ENCODE measurements at places on chromosomes 16 and 17.
A peak's percentile ranks its signal among the peaks of the same experiment; 100 is the strongest.

DNA sequence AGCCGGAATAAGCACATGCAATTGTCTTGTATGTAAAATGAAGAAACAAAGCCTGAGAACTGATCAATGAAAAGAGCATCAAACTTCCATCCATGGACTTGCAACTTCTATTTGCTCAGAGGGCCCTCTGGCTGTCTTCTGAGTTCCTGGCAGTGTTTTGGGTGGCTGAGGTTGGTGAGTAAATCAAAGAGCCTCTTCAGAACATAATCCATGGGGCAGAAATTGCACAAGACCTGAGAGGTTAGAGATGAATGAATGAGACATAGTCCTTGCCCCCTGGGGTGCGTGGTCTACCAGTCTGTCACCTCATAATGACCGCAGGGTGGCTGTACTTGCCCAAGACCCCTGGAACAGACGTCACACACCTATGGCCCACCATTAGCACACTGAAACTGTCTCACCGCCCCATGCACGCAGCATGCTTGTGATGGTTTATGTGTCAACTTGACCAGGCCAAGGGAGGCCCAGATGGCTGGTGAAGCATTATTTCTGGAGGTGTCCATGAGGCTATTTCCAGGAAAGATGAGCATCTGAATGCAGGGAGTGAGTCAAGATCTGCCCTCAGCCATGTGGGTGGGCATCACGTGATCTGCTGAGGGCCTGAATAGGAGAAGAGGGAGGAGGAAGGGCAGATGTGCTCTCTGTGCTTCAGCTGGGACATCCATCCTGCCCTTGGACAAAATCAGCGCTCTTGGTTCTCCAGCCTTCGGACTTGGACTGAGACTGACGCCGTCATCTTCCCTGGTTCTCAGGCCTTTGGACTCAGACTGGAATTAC lies 8.3 kb downstream of the PIK3R6 start:
- DNase-seq, result no peak

DNA sequence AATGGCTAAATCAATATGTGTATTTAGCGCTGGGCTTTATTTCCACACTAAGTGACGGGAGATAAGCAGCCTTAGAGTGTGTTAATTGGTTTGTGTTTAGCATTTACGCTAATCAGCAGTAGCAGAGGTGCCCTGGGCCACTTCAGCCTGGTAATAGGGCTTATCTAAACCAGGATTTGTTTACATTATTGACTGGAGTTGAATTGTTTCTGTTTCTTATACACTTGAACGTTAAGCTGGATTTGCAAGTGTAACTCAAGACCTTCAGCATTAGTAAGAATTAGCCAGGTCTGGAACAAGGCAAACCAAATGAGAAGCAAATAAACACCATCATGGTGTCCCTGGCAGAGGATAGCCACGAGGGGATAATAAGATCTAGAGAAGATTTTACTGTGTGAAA lies 313.6 kb downstream of the HS3ST4 start:
- DNase-seq, result no peak

DNA sequence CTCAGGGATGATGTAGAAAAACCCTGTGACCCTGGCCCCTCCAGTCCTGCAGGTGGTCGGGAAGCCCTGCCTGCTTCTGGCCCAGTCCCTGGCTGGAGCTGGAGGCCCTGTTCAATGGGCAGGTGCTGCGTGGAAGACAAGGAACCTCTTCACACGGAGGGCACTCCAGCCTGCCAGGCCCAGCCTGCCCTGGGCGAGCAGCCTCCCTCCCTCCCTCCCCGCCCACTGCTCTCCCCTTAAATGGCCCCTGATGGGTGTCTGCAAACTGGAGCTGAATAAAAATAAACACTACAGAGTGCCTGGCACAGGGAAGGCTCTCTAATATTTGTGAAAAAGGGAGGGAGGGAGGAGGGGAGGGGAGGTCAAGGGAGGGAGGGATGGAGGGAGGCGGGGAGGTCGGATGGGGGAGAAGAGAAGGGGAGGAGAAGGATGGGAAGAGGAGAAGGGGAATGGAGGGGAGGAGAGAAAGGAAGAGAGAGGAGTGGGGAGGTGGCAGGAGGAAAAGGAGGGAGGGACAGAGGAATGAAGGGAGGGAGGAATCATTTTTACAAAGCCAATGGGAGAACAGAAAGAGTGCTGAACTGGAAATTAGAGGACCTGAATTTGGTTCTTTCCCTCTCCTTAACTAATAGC lies 222.8 kb upstream of the TNRC6C start:
- no peak for DNase-seq

DNA sequence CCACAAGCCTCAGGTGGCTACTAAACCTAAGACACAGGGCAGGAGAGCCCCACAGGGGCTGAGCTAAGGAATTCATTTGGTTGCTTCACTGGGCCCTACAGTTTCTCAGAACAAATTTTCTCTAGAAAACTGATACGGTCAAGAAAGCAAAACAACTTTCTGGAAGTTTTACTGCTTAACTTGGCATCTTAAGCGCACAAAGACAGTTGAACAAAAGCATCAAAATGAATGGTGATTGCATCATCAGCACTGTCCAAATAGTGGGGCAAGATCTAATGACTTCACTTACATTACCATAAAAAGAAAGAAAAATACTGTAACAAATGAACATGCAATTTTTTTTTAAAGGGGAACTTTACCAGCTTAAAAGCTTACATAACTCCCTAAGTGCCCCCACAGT lies 47.6 kb downstream of the XPO6 start:
- DNase-seq, result no peak

- no peak for DNase-seq
Measured at GRCh38 chr16:82203198-82203597, 33.2 kb upstream of the MPHOSPH6 start.

- DNase-seq, result no peak
Measured at GRCh38 chr17:7548585-7549400, at the start of gene TNFSF12. TSS of gene TNFSF12 (plus strand) at chr17:7549058. CDS start at chr17:7549154, 96 bp downstream.

DNA sequence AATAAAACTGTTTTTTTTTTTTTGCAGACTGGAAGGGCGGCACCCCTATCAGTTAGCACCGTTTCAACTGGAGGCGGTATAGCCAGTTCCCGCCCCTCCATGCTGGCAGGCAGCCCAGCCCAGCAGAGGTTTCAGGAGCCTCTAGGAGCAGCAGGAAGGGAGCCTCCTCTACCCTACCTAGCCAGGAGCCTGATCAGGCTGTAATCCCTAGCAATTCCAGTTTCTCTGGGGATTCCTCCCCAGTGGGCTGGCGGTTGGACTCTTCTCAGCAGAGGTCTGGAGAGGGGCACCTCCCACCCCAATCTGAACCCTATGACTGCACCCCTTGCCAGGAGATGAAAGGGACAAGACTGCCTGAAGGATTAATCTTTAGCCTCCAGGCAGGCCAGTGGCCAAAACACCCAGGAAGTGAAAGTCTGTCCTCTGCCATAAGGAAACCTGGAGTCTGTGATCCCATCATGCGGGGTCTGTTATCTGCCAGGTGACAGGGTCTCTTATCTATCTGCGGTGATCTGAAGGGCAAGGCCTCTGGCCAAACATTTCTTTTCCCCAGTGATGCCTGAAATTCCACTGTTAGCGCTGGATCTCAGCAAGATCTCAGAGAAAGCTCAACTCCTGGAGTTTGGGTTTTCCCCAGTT lies 4.9 kb upstream of the CDH1 start:
- DNase-seq, result no peak

- peak; percentile 76 for DNase-seq
Measured at GRCh38 chr16:228852-229730, at the start of gene LUC7L. TSS of gene LUC7L (minus strand) at chr16:229449. CDS start at chr16:229339, 110 bp downstream.

GRCh38 chr17:7179317-7180254 lies at the start of gene ASGR1:
TSS of gene ASGR1 (minus strand) at chr17:7179370. CDS start at chr17:7178563, 807 bp downstream.
- DNase-seq, result no peak

GRCh38 chr17:21370430-21370829 lies 5.7 kb upstream of the KCNJ12 start:
- DNase-seq, result no peak

DNA sequence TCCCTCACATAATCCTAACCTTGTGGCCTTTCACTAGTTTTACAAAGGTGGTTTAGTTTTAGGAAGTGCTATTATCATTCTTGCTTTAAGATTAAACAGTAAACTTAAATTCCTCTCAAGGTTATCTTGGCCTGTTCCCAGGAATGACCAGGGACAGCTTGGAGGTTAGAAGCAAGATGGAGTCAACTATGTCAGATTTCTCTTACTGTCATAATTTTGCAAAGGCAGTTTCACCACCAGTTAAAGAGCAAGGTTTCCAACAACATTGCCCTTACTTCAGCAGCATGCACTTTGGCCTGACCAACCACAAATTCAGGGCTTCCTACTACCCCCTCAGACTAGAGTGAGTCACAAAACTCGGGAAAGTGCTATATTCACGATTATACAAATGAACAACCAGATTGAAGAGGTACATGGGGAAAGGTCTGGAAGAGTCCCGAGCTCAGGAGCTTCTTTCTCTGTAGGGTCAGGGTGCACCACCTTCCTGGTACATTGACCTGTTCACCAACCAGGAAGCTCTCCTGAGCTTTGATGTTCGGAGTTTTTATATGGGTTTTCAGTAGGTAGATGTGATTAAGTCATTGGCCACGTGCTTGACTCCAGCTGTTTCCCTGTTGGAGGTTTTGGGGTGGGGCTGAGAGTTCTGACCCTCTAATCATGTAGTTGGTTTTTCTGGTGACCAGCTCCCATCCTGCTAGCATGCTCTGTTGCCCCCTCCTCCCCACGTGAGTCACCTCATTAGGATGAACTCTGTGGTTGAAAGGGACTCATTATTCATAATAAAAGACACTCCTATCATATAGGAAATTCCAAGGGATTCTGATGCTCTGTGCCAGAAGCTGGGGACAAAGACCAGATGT lies 19.4 kb downstream of the RHOT1 start:
- DNase-seq, result no peak

DNA sequence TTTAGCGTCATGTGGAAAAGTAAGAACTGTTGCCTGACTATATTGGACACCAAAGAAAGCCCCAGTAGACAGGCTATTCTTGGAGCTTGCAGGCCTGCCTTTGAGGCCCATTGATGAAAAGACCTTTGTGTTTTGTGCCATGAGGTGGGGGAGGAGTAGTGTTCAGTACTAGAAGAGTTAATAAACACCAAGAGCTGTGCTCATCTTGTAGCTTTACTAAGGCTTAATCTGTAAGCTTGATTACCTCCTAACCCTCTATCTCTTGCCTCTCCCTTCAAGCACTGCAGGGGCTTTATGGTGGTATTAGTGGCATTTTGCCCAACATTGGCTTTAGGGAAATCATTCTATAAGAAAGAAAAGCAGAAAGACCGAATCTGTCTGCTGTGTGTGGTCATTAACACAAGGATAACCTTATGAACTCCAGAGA lies 220.2 kb upstream of the TBX2 start:
- DNase-seq, result no peak

DNA sequence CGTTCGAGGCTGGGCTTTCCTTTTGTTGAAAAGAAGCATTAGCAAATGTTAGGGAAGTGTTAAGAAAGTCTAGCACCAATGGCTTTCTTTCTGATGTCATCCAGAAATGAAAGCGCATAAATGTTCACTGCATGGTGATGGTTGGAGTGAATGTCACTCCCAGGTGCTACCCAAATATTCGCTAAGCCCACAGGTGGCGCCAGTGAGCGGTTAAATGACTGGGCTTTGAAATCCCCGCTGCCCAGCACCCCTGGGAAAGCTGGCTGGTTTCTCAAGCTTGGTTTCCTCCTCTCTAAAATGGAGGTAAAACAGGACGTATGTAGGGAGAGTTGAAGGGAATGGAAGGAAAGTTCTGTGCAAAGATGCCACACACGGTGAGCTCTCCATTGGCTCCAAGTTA lies 104.4 kb downstream of the IRX5 start:
- DNase-seq, result no peak

DNA sequence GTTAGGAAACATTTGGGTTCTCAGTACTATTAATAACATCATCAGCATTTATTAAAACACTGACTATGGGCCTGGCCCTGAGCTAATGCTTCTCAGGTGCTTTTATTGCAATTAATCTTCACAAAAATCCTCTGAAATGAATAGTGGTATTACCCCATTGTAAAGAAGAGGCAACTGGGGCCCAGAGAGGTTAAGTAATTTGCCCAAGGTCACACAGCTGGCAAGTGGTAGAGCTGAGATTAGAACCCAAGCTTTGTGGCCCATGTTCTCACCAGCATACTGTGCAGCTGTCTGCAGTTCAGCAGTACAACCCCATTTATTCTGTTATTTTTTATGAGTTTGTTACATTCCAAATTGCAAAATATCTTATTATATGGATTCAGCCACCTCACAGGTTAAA lies 82.3 kb downstream of the TBC1D16 start:
- DNase-seq, result no peak

DNA sequence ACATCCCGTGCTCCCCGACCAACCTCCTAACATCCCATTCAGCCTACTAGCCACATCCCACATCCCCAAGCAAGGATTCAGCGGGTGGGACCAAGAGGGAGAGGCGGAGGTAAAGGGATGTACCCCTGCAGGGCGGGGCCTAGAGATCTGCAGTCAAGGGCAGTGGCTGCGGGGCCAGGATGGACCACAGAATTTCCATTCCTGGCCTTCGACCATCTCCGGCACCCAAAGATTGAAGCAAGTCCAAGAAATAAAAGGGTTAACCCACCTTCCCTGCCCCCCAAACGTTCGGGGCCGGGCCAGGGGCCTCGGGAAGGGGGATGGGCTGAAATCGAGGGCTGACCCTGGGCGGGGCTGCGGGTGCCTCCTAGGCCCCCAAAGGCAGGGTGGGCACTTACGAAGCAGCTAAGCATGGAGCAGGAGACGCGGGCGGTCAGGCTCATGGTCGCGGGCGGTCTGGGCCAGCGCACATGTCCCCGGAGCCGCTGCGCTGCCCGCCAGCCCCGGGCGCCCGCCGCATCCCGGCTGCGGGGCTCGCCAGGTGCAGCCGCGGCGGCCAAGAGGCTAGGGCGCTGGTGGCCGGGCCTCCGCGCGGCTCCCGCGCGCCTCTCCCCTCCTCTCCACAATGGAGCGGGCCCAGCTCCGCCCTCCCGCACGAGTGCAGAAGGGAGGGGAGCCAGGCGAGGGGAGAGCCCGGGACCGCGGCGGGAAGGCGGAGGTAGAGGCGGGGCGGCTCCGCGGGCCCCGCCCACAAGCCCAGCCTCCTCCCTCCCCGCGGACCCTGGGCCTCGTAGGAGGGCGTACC lies at the start of gene MTMR4:
Gene MTMR4, minus strand, starts transcription at position 674 of the 805 bp plus-strand sequence. Its CDS starts 231 bp downstream, at position 443.
- peak; percentile 52 for DNase-seq

DNA sequence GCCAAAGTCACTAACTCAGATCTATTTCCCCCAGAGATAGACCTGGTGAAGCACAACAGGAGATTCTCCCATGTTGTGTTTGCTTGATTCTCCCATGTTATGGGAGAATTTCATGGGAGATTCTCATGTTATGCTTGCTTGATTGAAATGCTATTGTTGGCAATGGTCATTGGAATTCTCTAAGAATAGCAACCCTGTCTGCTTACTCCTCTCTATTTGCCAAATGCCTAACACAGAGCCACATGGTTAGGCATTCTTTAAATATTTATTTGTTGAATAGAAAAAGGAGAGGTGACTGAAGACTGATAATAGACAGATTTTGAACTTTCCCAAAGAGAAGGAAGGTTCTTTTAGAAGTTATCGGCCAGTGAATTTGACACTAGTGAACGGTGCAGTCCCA lies 111.5 kb upstream of the MPHOSPH6 start:
- DNase-seq, result no peak

- DNase-seq, result no peak
Measured at GRCh38 chr17:7897773-7898172, 9.2 kb downstream of the CHD3 start.

GRCh38 chr17:73748508-73748907 lies 104.3 kb upstream of the SDK2 start:
- DNase-seq, result no peak
